ENCODE measurements at places on chromosomes 11 and 22.

DNA sequence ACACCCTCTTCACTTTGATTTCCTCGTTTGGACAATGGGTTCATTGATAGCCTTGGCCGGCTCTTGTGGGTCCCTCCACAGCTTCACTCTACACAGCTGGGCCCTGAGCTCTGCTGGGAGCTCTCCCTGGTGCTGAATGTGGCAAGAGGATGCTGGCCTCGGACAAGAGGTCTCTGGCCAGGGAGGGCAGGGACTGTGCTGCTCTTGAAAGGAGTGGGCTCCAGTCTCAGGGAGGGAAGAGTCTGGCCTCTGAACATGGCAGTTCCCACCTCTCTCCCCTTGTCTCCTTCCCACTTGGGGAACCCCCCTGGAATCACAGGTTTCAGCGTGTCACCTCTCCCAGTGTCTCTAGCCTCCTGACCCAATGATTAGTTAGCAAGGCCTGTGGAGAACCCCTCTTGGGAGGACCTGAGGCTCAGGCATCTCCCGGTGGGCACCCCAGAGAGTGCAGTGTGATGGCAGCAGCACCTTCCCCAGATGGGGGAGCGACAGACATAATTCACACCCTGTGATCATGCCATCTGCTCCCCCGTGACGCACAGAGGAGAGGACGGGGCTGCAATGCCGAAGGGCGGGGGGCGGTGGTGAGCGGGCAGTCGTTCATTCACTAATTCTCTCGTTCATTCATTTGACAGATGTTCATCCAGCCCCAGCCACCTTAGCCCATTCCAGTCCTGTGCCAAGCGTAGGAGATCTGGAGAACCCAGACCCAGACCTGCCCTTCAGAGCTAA, 2.8 kb upstream of the CABP7 start:
- peak; percentile 91 for DNase-seq

GRCh38 chr11:2549876-2550605, 105.2 kb downstream of the KCNQ1 start:
- DNase-seq: no peak

GRCh38 chr11:121444526-121444925, 7.6 kb upstream of the SORL1 start:
- no peak for DNase-seq

DNA sequence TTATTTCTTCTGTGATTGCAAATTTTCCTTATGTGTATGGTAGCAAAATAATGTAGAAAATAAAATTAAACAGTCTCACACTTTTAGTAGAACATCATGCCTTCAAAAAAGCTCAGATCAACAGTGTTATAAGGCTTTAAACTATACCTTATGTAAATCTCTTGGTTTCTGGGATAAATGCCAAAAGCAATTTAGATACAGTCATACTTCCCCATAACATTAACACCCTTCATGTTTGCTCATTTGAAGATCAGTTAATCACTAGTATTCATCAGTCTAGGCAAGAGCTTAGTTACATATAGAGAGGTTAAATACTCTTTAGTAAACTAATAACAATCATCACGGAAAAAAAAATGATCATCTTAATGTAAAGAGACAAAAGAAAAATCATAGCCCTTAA, 421.8 kb upstream of the ANO3 start:
- no peak for DNase-seq

DNA sequence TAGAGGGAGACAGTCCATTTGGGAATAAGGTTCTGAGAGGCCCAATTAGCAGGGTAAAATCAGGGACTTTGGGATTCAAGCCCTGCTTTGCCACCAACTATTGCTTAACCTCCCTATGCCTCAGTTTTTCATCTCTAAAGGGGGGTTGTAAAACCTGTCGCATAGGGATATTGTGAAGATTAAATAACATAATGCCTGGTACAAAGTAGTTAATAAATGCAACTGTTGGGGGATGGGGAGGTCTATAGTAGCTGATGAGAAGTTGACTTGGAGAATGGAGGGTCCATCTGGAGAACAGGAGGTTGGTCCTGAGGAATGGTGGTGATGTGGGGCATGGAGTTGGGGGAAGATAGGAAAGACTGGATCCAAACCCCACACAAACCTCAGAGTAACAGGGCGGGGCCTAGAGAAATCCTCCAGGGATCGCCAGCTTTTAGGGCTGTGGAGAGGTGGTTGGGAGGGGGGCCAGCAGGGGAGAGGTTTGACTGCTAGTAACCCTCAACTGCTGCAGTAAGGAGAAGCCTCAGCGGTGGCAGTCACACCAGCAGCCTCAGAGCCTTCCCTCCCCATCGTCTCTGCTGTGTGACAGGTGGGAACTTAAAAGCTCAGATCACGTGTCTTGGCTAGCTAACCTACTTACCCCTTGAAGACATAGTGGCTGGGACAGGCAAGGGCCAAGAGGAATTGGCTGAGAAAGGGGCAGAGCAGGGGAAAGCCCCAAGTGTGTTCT, 1.1 kb upstream of the ABCG4 start:
- DNase-seq: peak; percentile 18

DNA sequence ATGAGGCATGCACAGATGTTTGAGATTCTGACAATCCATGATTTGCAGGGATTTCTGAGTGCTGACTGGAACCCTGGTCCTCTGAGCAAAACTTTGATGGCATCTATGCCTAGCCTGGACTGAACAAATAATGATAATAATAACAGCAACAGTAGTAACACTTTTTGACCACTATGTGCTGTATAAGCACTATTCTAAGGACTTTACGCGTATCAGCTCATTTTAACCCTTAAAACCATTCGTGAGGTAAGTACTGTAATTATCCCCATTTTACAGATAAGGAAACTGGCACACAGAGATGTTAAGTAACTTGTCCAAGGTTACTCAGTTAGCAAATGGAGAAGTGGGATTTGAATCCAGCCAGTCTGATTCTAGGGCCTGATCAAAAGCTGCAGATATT, 168.4 kb downstream of the C11orf91 start:
- DNase-seq: no peak

DNA sequence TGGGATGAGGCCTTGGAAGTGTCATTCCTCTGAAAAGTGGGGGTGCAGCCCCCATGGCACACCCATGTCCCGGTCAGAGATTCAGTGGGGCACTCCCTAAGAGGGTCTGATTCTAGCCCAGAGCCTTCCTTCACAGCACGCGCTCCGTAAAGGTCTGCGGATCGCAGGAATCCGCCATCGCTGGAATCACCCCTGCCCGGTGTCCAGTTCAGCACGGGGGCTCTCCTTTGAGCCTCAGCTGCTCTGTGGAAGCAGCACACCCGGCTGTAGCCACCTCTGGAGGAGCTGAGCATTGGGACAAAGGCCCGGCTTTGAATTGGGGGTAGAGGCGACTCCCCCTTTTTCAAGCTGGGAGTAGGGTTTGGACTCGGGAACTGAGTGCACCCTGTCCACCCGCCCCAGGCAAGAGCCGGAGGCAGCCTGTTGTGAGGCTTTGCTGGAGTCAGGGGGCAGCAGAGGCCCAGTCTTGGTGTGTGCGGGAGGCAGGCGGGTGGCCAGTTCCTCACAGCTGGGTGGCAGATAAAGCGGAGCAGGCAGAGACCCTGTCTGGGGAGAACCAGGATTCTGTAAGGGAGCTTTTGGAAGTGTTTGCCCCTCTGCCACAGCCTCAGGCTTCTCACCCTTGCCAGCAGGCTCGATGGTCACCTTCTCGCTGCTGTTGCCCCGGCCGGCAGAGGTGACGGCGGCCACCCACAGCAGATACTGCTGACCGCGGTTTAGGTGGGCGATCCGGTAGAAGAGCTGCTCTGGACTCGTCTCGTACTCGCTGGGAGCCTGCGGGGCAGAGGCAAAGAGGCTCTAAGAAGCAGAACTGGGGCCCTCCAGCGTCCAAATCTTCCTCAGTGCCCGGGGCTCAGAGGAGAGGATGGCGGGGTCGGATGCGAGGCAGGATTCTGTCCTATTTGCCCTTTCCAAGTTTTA, 115.9 kb downstream of the CEP164 start:
- DNase-seq: peak; percentile 53

GRCh38 chr11:61830237-61831105, 2.4 kb downstream of the FADS2 start:
- DNase-seq: no peak

- DNase-seq: no peak
Measured at GRCh38 chr22:17984114-17984513, 40.2 kb downstream of the MICAL3 start.

DNA sequence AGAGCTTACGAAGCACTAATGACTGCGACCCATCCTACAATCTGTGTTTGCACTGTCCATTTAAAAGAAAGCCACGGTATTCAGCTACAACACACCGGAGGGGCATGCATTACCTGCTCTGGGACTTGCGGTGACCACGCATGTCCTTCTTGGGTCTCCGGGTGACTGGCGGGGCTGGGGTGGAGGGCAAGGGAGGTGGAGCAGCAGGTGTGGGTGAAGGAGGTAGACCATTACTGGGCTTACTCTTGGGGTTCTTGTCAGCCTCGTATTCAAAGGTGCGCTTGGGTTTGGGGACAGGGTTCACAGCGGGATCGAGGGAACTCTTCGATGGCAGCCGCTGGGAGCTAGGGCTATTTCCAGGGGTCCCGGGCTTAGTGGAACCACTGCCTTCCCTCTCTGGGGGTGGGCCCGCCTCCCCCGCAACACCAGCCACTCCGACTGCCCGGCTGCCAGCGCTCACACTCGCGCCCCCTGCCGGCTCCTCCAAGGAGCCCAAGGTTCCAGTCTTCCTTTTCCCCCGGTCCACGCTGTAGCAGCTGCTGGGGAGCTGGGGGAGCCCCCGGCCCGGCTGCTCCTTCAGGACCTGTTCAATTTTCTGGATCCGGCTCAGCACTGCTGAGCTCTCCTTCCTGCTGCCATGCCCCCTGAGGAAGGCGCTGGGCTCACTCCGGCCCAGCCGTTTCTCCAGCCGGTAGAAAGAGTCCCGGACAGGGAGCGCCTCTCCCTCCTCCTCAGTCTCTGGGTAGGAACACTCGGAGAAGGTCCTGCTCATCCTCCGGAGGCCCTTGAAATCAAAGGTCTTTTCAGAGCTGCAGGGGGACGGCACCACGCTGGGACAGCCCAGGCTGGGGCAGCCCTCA, 47.5 kb downstream of the RPL27A start:
- DNase-seq: no peak

DNA sequence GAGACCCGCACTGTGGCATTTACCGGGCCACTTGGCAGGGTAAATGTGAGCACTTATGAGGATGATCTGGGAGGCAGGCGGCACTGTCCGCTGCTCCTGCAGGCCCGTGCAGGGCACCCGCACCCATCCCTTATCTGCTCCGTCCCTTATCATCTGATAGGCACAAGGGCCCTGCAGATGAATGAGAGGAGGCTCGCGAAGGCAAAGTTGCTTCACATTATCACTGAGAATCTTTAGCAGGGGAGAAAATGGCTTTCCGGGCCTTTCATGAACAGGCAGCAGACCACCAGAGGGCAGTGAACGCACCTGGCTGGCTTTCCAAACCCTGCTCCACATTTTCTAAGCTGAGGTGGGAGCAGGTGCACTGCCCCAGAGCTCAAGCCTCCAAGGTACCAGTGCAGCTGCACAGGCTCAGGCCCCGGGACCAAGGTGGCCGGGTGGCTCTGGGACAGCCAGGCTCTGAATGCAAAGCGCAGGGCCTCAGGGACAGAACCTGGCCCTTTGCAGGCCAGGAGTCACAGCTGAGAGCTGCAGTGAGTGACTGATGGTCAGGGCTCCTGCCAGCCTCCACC, 165.6 kb downstream of the SHANK2 start:
- DNase-seq: peak; percentile 50

DNA sequence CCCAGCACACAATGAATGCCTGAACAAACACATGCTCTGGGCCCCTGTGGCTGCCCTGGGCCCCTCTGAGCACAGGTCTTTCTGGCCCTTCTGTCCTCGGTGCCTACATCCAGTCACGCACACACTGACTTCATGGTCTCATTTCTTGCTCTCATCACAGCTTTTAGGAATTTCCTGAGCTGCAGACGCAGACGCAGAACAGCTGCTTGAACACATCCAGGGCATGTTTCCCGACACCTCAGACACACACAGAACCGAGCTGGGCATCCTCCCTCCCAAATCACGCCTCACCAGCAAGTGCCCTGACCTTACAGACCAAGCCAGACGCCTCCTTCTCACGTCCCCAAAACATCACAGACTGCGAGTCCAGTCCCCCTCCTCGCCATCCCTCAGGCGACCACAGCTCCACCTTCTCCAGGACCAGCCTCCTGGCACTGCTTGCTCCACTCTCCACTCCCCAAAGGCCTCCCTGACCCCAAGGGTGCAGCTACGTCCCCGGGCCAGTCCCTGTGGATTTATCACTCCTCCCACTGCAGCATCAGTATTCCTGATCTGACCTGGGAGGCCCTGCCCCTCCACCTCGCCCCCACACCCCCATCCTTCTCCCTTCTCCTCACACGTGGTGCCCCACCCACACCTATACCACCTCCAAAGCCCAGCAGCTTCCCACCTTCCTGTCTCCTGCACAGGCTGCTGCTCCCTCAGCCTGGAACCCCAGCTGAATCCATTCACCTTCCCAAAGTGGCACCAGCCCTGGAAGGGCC, 12.9 kb downstream of the SIRT3 start:
- no peak for DNase-seq

- peak; percentile 27 for DNase-seq
Measured at GRCh38 chr11:61752117-61752924, at the start of gene MYRF. Gene MYRF, plus strand, starts transcription at chr11:61752636. Its CDS starts 109 bp downstream, at chr11:61752745.
